ENCODE measurements at places on chromosomes 13 and 19.
A peak's percentile ranks its signal among the peaks of the same experiment; 100 is the strongest.

DNA sequence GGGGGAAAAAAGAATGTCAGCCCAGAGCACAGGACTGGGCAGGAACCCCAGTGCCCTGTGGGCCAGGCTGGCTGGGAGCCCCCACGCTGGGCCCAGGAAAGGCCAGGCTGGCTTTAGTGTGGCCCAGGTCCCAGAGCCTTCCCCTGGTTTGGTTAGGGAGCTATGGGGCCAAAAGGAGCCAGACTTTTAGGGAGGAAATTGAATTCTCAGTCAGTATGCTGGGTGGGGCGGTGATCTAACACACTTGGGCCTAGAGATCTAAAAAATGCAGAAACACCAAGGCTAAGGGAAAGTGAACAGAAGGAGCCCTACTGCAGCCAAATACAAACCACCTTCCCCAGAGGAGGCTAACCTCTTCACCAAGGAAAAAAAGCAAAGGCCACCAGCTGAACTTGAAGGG lies 137.5 kb downstream of the CRYL1 start:
- DNase-seq: no peak

DNA sequence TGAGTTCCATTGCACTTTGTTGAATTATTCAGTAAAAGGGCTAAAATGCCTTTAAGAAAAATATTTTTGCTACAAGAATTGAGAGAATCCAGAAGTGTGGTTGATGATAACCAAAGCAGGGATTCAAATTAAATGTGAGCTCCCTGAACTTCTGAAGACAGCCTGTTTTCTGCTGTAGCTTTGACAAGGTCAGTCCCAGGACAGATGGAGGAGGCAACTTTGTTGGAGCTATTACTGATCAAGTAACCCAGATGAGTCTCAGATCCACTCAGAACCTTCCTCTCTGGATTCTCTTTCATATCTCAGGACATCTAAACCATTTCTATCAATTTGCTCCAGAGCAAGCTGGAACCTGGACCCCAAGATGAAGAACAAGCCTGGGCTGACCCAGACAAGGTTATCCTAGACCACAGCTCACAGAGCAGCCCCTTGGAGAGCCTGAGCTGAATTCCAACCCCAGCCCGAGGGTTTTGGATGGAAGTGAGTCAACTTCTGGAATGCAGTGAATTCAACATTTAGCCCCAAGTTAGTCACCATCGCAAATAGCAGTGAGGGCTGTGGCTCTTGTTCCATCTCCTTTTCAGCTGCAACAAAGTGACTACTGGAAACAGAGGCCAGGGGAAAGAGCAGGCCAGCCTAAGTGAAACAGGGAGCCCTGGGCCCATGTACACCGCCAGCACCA lies 137.8 kb upstream of the TSC22D1 start:
- no peak for DNase-seq

GRCh38 chr13:47478985-47479384 lies 522.1 kb downstream of the SUCLA2 start:
- no peak for DNase-seq

DNA sequence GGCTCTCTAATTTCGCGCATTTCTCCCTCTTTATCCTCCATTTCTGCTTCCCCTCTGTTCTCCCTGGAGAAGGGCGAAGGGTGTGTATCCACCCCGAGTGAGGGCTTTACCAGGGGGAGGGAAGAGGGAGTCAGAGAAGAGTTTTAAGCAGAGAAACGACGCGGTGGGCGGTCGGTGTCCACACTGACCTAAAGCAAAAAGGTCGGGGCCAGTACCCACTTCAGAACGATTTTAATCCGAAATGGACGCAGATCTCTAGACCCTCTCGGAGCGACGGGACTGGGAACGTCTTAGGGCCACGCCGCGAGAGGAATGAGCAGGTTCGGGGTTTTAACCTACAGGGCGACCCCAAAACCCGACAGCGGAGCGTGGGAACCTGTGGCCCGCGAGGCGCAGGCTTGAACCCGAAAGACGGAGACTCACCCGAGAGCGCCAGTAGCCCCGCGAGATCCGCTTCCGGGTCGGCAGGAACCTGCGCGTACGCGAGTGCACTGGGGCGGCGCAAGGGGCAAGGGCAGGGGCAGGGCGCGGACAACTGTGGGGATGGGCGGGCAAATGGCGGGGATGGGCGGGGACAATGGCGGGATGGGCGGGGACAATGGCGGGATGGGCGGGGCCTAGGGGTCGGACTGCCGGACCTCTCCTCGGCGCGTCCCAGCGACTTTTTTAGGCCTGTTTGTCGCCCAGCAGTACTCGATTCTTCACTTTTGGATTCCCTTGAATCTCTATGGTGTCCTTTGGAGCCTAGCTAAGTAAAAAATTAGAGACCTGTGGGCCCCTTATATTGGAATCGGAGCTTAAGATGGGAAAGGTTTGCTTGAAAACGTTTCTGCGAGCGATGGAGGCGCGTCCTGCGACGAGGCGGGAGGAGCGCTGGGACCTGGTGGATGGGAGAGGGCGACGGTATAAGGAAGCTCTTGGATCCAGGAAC lies at the start of gene ZNF677:
Gene ZNF677, minus strand, starts transcription at position 463 of the 931 bp plus-strand sequence. CDS start 3,323 bp downstream, outside the sequence.
- peak; percentile 82 for DNase-seq

DNA sequence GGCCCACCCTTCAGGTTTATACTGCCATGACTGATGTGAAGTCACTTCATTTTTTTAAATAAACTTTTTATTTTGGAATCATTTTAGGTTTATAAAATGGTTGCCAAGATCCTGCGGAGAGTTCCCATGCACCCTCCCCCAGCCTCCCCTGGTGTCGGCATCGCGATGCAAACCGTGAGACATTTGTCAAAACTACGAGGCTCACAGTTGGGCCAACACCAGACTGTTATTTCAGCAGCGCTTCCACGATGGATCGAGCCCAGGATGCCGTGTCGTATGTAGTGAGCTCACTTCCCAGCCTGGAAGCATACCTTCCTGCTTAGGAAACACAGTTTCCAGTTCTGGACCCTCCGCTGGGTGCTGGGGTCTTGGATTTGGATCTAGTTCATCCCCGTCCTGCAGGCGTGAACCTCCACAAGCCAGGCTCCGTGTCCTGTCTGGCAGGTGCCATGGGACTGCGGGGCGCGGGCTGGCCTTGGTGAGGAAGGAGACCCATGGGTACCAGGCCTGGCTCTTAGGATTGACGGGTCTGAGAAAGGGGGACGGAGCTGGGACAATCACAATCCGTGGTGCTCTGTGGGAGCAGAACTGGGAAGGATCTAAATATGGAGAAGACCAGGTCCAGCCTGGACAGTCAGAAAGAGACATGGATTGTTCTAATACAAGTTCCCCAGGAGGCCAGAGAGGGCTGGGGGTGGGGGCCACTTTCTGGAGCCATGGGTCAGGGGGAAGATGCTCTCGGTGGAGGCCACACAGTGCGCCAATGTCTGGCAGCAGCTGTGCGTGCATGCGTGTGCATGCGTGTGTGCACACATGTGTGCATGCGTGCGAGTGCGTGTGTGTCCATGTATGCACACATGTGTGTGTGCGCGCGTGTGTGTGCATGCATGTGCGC lies 2.4 kb upstream of the SBK2 start:
- no peak for DNase-seq

DNA sequence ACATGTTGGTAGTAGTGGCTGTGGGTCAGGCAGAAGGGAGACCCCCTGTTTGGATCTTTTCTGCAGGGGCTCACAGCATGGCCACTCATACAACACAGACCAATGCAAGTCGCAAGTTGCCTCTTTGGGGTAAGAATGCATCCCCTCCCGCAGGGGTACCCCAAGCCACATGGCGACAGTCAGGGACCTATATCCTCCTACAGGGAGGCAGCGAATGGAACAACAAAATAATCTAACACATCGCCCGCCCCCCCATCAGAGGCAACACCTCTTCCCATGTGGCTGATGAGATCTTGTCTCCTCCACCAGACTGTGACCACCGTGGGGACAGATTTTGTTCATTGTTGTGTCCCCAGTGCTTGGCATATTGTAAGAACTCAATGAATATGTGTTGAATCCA lies 40.7 kb upstream of the PNMA8B start:
- no peak for DNase-seq

- peak; percentile 61 for DNase-seq
These were observed 13.6 kb upstream of the LATS2 start for GRCh38 chr13:21075011-21075378.

GRCh38 chr19:23917856-23918255 lies 3.2 kb downstream of the ZNF726 start:
- no peak for DNase-seq

DNA sequence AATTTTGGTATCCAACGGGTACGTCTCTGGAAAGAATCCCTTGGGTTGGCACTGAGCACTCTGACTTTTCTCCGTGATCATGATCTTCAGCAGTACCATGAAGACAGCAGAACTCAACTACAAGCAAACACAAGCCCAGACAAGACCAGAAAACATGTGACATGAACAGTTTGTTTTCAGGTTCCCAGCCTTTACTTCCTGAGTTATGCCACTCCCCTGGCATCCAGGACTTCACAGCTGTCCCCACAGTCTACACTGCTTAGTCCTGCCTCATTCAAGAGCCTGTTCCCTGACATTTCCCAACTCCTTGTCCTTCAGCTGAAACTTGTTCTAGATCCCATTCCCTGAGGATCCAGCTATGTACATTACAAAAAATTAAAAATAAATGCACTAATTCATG lies 4.9 kb upstream of the N4BP2L1 start:
- no peak for DNase-seq

DNA sequence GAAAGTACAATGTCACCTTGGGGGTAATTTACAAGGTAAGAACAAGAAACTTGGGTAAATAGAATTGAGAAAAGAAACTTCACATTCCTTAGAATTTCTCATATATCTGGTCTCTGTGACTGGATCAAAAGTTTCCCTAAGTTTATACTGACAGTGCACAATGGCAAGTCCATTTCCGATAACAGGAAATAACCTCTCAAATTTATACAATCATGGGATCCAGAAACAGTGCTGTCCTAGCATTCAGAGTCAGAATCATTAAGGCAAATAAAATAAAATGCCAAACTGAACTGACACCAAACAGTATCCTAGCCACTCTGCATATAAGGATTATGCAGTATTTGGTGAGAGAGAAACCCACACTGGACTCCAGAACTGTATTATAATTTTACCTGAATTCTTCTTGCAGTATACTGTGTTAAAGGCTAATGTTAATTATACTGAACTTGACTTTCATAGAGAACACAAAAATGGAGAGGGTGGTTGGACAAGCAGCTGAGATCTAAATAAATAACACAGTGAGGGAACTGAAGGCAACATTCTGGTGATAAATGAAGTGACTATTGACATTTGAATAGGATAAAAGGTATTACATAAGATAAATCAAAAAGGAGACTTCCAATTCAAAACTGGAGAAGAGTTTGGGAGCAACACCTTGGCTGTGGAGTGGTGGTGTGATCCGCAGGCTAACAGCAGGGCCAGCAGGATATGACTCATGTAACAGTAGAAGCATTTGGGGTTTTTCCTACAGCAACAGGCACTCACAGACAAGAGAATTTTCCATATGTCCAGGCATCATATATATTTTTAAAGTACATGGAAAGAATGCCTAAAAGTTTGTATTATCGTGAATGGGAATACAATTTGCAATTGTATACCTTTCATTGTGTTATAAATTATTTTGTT lies 932.5 kb upstream of the MIR17HG start:
- DNase-seq: no peak

DNA sequence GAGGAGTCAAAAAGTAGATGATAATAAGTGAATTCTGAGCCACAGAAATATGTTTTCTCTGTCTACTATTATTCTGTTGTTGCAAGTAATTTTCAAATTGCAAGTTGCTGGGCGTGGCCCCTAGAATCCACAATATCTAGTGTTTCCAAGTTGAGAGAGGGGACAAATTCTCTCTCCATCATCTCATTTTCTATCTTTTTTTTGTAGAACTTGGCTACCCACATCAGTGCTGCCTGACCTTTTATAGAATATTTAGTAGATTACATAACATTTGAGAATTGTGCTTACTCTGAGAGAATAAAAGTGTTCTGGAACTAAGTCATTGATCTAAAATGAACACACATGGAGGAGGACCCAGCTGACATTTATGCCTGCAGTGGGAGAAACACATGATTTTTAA lies 110.9 kb upstream of the CSNK1A1L start:
- no peak for DNase-seq

GRCh38 chr13:79531542-79532254 lies 50.7 kb downstream of the NDFIP2 start:
- DNase-seq: no peak

DNA sequence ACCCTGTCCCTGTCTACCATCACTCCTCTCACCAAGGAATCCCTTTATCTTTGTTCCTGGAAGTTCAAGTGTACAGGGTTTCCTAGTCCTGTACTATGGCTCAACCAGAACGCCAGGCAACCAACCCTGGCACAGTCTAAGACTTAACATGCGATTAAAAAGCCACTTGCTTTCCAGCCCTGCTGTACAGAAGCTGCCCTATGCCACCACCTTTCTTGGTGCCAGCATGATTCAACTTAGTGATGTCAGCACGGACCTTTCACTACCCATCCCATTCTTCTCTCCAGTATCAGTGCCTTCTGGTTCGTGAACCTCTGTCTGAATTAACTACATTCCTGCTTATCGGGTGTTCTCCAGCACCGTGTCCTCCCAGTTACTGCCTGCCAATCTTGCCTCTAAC lies 151.1 kb downstream of the KLF12 start:
- DNase-seq: no peak

- no peak for DNase-seq
These were observed 5.7 kb downstream of the MCF2L start for GRCh38 chr13:112974671-112975070.

GRCh38 chr13:42392716-42393572 lies 121.0 kb downstream of the AKAP11 start:
- DNase-seq: no peak

DNA sequence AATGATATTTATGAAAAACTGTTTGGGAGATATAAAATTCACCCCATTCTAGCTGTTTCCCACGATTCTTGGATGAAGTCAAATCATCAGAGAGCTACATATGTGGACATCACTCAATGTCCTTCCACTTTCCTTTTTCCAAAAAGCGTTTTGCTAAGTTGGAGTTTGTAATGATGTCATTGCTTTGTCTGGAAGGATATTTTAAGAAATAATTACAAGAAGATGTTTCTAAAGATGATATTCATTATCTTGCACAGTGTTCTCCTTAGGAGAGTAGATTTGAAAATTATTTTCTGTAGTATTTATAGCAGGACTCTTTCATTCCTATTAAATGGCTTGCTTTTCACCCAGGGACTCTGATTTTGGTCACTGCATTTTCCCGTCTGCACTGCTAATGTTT lies 851.2 kb downstream of the EFNB2 start:
- no peak for DNase-seq

- DNase-seq: no peak
These were observed 112.4 kb upstream of the WASF3 start for GRCh38 chr13:26445092-26445491.

- DNase-seq: no peak
These were observed 12.2 kb downstream of the TPP2 start for GRCh38 chr13:102608974-102609373.

GRCh38 chr19:1734321-1734966 lies 18.9 kb upstream of the ONECUT3 start:
- DNase-seq: no peak

GRCh38 chr19:10334588-10335351 lies 1.4 kb upstream of the RAVER1 start:
- peak; percentile 25 for DNase-seq

- DNase-seq: no peak
These were observed at the start of gene TSPAN16 for GRCh38 chr19:11295665-11296245. TSPAN16 (plus strand) TSS chr19:11296160; CDS start chr19:11296298, 138 bp downstream.

Data from CD8-positive, alpha-beta T cell (primary cell).